ENCODE measurements at places on chromosomes 6 and 20.

DNA sequence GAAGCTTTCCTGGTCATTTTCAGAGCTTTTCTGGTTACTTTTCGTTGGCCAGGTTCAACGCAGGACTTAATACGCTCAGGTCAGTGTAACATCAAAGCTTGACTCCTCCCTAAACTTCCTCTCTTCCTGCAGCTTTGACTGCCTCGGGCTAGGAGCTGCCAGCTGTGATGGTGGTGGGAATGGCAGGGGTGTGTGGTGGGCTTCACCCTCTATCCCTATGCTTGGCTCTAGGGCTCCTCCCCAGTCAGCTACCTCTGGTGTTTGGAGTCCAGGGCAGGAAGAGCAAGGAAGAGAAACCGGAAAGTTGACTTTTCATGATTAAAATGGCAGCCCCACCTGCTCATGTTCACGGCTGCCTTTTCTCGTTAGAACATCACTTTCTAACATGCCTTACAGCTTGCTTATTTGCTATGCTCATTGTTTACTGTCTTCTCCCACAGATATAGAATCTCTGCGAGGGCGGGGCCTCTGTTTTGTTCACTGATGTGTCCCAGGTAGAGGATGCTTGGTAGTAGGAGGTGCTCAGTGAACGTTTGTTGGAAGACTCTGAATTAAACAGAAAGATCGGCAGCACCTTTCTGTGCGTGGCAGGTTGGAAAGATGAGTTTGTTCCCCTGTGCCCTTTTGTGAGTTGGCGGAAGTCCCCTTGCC, 16.1 kb upstream of the PPP1R14C start:
- no peak for DNase-seq

DNA sequence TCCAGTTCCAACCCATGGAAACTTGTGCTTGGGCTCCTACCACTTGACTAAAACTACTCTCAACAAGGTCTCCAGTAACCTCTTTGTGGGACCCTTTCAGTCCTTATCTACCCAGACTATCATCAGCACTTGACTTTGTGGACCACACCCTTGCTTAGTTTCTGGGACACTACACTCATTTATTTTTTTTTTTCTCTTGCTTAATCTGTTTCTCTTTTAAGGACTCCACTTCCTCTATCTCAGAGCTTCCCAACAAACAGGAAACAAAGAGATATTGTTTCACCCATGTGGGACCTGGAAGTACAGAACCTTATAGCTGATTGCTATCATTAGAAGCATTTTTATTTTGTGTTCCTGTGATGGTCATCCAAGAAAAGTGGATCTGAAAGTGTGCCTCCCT, 28.8 kb upstream of the ME1 start:
- DNase-seq = no peak

DNA sequence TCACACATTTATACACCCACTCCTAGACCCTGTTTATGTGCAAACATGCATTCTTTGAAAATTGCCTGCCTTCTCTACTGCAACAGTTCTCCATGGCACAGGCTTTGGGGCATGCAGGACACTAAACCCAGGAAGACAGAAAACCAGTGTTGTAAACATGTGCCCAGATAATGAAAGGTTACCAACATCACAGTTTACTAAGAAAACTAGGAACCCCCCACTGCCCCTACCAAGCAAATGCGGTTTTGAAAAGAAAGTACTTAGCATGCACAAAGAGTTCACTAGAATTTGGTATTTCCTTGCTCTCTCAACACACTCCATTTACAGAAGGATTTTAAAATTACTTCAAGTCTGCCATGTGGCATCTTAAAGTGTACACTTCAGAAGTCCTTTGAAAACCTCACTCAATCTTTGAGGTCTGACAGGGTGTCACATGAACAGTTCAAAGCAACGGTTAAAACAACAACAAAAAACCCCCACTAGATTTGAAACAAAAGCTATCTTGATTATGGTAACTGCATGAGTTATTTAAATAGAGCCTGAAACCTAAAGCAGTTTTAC, 245.0 kb downstream of the GMPR start:
- DNase-seq = peak; percentile 80

GRCh38 chr6:133544419-133544818, 303.3 kb downstream of the EYA4 start:
- DNase-seq = no peak

- DNase-seq = no peak
Observed at GRCh38 chr6:7008451-7008988, 99.2 kb upstream of the RREB1 start.

- DNase-seq = no peak
Observed at GRCh38 chr6:141451181-141451510, 681.6 kb upstream of the GJE1 start.

Data from CD4-positive, alpha-beta T cell treated with Interleukin-15 for 4 hours (primary cell).